ENCODE measurements at places on chromosomes 2 and 18. TPM values are rescaled to one million over a fixed set of nuclear protein-coding genes. Genes with fewer than 3 reads are reported as not detected.

ST6GAL2 gene
- total RNA-seq = not detected

IL1RL1 gene
- 25.1 TPM for total RNA-seq

ANTXR1 gene
- total RNA-seq = 84.0 TPM

NAPG gene
- 27.1 TPM for total RNA-seq

TSPYL6 gene
- not detected for total RNA-seq

REG3A gene
- not detected for total RNA-seq

RNF144A gene
- total RNA-seq = 20.3 TPM

KATNAL2 gene
- 9.2 TPM for total RNA-seq

IHH gene
- total RNA-seq = not detected

STPG4 gene
- total RNA-seq = not detected

CNDP1 gene
- total RNA-seq = not detected
